T-cell (primary cell): ENCODE measurements at places on chromosomes 16 and 17.

- DNase-seq: no peak
Observed at GRCh38 chr17:3929181-3929580, 12.9 kb upstream of the P2RX1 start.

- DNase-seq: no peak
Observed at GRCh38 chr17:5583426-5584382, 605 bp downstream of the NLRP1 start.

GRCh38 chr16:2204416-2205103 lies 694 bp upstream of the MLST8 start:
- DNase-seq: no peak

DNA sequence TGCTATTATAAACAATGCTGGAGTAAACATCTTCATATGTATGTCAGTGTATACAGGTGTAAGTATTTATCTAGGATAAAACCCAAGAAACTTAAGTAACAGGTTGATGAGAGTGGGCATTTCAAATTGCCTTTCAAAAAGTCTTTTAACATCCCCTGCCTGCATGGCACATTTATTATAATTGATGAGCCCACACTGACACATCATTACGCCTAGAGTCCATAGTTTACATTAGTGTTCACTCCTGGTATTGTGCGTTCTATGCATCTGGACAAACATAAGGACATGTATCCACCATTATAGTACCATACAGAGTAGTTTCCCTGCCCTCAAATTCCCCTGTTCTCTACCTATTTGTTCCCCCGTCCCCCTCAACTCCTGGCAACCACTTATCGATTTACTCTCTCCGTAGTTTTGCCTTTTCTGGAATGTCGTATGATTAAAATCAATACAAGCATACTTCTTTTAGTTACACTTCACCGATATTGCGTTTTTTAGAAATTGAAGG lies 53.7 kb downstream of the NACA2 start:
- no peak for DNase-seq

- no peak for DNase-seq
Observed at GRCh38 chr17:60361889-60362288, 30.0 kb downstream of the USP32 start.

DNA sequence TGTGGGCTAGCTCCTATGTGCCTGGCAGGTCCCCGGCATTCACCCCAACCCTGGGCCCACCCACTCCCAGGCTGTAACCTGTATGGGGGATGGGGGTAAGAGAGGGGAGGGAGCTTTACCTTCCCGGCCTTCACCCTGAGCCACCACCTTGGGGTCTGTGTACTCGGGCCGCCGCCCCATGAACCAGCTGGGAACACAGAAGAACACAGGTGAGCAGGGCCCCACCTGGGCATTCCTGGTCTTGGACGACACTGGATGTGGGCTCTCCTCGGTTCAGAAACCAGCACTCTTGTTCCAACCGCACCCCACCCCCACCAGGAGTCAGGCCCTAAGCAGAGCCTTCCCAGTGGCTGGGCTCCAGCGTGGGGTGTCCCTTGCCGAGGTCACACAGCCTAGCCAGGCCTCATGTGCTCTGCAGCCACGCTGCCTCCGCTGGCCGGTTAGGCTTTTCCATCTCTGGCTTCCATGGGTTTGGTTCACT lies 18.8 kb downstream of the B9D1 start:
- DNase-seq: no peak

GRCh38 chr16:9091867-9092281 lies 430 bp downstream of the HAPSTR1 start:
- peak; percentile 44 for DNase-seq

GRCh38 chr16:117379-118365 lies 20.8 kb downstream of the NPRL3 start:
- DNase-seq: peak; percentile 66

DNA sequence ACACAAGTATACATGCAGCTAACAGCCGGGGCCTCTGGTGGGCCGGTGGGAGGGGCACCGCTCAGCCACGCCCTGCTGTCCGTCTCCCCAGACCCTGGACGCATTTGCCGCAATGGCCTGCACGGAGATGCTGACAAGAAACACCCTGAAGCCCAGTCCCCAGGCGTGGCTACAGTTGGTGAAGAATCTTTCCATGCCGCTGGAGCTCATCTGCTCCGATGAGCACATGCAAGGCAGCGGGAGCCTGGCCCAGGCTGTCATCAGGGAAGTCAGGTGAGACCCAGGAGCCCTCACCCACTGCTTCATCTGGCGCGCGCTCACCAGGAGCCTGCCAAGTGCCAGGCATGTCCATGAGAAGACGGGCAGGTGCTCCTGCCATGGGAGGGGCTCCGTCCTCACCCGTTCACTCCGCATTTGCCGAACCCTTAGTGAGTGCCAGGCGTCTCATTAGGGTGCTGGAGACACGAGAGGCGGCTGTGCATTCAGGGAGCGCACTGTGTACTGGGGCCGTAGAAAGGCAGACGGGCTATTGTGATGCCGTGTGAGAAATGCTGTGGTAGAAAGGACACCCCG lies 51.4 kb upstream of the ENDOV start:
- DNase-seq: no peak

DNA sequence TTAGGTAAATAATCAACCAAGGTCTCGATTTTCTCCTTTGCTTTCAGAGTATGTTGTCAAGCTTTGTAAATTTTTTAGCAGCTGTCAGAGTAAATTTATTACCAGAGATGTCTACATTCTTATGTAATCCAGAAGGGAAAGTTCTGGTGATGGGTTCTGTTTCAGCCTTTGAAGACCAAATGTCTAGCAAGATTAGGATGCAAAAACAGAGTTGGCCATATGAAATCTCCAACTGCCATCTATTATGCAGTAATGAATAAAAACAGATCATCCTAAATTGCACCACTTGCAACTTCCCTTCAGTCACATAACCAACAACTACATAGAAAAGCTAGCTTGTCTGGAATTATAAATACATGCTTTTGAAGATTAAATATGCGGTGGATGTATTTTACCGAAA lies 826.8 kb upstream of the KIF2B start:
- no peak for DNase-seq

GRCh38 chr17:79803997-79804855 lies 7.3 kb upstream of the CBX8 start:
- no peak for DNase-seq

DNA sequence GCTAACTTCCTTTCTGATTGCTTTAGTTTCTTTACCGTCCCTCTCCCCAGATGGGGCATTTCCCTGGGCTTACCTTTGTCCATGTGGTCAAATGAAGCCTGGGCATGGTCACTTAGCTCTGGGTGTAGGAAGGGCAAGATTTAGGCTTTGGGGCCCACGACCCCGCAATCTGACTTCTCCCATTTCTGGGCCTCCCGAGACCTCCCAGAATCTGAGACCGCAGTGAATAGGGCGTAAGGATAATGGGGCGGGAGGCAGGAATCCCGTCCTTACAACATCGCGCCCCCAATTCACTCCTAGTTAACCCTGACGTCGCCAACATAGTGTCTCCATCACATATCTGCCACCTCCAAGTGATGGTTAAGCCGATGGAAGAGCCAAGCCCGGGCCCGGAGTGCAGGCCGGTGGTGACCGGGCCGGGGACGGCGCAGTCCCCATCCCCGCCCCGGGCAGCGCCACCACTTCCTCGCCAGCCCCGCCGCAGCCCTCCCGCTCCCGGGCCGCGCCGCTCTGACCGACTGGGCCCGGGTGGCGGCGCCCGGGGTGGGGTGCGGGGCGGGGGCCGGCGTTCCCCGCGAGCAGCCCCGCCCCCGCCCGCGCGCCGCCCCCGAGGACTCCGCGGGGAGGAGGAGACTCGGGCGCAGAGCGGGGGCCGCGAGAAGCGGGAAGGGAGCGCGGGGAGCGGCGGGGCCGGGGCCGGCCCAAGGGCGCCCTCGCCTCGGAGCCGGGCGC lies at the start of gene RHBDL3:
RHBDL3 (plus strand) TSS at position 641 of the 732 bp plus-strand sequence. CDS start 358 bp downstream, outside the sequence.
- no peak for DNase-seq

DNA sequence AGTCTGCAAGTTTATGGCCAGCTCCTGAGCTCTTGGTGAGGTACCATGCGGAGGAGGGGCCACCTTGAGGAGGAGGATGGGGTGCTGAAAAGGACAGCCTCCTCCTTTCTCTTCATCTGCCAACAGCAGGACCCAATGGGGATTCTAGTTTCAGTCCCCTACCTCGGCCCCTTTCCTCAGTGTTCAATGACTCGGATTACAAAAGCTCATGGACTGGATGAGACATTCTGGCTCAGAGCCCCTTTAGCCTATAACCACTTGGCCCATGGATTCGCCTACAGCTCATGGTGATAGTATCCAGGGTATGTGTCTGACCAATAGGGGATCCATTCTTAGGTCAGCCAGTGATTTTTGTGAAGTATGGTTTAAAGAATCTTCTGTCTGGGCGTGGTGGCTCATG lies 8.5 kb upstream of the PIK3R6 start:
- DNase-seq: no peak

DNA sequence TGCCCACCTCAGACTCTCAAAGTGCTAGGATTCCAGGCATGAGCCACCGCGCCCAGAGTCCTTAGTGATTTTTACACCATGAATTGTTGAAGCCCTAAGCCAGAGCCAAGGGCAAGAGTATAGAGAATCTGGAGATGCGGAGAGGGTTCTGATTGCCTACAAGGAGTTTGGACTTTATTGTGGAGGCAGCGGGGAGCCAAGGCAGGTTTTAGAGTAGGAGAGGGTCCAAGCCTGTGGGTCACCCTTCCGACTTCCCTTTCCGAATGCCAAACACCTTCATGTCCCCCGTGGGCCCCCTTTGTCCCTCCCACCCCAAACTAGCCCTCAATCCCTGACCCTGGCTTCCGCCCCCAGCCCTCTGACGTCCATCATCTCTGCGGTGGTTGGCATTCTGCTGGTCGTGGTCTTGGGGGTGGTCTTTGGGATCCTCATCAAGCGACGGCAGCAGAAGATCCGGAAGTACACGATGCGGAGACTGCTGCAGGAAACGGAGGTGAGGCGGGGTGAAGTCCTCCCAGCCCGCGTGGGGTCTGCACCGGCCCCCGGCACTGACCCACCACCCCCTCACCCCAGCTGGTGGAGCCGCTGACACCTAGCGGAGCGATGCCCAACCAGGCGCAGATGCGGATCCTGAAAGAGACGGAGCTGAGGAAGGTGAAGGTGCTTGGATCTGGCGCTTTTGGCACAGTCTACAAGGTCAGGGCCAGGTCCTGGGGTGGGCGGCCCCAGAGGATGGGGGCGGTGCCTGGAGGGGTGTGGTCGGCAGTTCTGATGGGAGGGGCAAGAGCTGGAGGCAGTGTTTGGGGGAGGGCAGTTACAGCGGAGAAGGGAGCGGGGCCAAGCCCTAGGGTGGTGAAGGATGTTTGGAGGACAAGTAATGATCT lies 7.1 kb downstream of the MIEN1 start:
- no peak for DNase-seq

DNA sequence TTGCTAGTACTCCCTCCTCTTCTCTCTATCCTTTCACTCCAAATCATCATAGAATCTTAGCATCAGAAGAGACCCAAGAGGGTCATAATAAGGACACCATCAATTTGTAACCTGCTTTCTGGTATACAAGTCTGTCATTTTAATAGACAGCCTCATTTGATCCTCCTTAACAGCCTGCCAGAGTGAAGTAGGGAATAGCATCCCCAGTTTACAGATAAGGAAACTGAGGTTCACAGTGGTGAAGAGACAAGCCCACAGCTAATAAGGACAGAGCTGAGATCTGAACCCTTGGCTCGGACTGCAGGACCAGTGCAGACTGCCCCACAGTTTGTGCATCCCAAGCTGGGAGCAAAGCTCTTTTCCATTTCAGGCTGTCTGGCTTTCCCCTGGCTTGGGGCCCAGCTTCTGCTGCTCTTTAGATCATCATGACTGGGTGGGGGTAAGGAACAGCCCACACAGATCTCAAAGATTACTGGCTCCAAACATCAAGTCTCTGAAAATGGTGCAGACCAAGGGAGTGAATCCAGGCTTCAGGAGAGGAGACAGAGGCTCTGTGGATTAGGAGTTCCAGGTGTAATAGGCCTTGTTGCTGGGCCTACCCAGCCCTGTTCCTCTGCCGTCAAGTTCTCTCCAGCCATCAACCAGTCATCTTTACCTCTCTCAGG lies 10.3 kb upstream of the IGFBP4 start:
- no peak for DNase-seq

GRCh38 chr17:62761884-62762283 lies 46.2 kb downstream of the MARCHF10 start:
- DNase-seq: no peak

- peak; percentile 50 for DNase-seq
Observed at GRCh38 chr16:31105677-31106213, 2.4 kb upstream of the BCKDK start.

GRCh38 chr17:51721730-51722129 lies 436.8 kb downstream of the CA10 start:
- no peak for DNase-seq

DNA sequence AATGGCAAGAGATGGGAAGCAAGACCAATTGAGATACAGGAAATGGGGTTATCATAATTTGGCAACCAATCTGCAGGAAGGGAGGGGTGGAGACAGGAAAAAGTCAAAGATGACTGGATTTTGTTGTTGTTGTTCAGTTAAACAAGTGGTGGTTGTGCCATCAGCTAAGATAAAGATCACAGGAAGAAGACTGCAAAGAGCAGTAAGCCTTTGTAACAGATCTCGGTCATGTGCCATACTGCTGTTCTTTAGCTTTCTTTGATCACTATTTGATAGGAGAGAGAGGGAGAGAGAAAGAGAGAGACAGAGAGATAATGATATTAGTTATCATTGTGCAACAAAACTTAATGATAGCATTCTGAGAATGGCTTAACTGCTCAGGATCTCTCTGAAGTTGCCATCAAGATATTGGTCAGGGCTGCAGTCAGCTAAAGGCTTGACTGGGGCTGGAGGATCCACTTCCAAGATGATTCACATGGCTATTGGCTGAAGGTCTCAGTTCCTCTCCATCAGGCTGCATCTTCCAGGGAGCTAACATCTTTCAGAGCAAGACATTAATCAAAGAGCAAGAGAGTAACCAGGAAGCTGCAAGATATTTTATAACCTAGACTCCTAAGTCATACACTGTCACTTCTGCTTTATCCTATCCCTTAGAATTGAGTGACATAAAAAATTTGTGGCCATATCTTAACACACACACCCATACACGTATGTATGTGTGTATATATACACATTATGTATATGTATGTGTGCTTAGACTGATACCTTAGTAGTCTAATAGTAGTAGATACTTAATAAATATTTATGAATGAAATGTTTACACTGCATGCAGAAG lies 405.0 kb downstream of the SHISA9 start:
- DNase-seq: no peak

DNA sequence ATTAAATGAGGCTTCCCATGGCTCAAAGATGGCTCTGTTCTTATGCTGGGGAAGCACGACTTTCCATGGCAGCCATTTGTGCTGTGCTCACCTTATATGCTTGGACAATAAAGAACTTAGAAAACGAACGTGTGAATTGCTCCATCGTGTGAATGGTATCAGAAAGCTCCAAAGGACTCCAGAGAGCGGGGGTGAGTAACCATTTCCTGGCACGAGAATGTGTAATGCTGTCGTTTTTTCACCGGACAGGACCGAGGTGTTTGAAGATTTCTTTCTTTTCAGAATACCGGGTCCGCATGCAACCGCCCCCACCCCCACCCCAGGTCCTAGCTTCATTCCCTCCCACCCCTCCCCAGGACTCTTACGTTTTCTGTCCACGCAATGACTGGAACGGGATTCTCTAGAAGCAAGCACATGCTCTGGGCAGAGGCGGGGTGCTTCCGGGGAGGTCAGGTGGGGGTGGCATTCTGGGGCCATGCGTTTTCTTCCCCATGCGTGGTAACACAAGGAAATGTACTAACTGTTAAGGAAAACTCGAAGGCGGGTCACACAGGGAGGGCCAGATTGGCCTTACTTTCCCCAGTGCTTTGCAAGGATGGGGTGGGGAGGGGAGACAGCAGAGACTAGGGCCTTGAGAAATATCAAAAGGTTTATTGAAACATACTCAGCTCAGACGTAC lies 26.2 kb downstream of the GPRC5B start:
- DNase-seq: no peak
